NCI-H2171 (cell line): ENCODE measurements at places on chromosomes 4 and X.

DNA sequence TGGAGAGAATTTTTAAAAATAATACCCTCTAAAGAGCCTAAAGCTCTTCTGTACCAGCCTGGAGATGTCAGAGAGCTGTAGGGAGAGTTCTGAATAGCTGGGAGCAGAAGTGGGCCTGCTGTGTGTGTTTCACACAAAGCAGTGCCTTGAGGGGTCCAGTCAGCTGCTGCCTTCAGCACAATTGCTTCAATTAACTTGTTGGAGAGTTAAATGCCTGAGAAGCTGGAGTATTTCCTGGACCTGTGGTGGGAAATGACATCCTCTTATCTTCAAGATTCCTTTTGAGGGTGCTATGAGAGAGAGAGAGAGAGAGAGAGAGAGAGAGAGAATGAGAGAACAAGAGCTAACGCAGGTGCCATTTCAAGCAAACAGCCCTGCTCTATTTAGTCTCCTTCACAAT lies 96.2 kb upstream of the IL1RAPL2 start:
- DNase-seq = no peak

GRCh38 chr4:154132406-154132805 lies 343.5 kb upstream of the SFRP2 start:
- no peak for DNase-seq

DNA sequence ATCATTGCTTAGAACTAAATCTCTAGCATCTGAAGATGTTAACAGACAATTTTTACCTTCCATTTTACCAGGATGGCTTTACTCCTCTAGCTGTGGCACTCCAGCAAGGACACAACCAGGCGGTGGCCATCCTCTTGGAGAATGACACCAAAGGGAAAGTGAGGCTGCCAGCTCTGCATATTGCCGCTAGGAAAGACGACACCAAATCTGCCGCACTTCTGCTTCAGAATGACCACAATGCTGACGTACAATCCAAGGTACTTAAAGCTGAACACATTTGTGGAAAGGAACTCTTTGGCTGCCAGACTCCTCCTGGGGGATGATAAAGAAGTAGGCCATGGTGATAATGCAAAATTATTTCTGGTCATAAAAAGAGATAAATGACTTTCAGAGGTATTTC lies 187.5 kb downstream of the ANK2 start:
- DNase-seq = no peak

DNA sequence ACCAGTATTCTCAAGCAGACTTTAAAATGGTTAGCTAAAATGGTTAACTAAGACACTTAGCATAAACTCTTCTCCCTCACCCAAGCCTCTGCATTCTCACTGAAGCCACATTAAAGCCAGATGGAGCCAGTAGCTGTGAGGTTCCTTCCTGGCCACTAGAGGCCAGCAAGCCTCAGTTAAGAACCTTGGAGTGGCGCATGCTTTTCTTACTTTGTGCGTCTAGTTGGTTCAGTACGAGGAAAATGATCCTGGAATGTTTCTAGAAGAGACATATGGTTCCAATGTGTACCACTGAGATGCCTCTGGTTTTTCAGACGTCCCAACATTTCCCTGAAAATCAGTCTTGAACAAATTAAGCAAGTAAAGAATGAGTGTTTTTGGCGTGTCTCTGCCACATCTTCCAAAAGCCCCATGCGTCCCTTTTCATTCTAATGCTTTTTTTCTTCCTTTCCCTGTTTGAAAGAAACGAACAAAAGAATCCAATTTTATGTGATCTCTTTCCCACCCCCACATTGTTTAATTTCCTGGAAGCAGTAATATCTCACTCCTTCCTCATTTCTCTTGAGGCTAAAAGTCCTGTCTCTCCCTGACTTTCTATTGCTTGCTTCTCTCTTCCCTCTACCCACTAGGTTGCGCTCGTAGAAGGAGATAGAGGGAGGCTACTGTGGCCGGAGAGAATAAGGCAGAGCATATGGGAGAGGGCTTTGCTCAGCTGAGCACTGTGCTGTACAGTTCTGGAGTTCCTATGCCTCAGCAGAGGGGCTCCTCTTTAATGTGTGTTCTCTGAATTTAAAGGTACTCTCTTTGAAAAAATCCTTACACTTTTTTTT lies 82.9 kb upstream of the TAB3 start:
- no peak for DNase-seq

- DNase-seq = peak; percentile 49
These were observed 14.8 kb upstream of the PAQR3 start for GRCh38 chr4:78953769-78954666.

DNA sequence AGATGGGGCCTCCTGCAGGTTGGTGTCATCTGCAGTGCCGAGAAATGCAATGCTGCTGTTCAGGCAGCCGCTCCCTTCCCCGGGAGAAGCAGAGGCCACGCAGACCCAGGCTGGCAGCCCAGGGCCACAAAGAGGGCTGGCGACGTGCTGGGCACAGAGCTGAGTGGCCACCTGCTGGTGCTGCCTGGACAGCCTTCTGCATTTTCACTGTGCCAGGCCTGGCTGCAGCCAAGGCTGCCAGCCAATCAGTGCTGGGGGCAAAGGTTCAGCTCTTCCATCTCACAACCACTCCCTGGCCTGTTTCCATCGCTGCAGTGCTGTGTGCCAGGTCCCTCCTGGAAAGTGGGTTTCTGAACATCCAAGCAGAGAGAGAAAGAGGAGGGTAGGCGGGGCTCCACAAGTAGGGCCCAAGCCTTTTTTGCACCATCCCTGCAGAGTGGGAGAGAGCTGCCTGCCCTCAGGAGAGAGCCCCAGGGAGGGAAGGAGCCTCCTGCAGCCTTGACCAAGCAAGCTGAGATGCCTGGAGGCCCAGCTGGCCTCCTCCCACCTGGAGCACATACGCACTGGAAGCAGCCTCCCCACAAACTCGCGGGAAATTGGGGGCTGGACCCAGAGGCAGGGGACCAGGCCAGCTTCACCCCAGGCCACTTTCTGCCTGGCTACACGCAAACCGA lies 20.1 kb downstream of the ADRA2C start:
- no peak for DNase-seq

DNA sequence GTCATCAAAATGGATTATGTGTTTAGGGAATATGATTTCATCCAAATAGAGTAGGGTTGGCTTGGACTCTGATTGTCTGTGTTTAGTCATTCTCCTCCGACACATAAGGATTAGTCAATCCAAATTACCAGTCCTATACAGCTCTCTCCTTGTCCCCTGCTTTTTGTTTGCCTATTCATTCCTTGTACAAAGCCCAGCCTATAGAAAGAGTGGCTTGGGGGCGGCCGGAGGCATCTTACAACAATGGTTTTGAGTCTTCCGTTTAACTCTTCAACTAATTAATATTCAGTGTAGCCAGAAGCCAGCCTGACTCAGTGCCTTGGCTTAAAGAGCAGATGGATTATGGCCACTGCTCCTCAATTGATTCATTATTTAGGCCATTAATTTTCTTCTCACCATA lies 796.6 kb upstream of the POU3F4 start:
- no peak for DNase-seq

DNA sequence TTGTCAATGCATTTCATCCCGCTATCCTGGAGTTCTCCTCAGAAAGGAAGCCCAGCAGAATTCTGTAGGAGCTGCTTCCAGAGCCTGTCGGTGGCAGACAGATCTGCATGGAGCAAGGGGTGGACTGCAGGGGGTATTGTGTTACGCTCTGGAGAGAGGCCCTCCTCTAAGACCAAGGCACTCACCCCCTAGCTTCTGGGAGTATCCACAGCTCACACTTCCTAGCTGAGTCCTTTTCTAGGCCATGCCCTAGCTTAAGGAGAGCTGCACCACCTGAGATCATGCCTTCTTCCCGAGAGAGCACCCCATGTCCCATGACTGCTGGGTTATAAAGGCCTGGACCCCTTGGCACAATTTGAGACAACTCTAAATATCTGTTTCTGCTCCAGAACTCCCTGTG lies 39.1 kb downstream of the MTNR1A start:
- DNase-seq = no peak

DNA sequence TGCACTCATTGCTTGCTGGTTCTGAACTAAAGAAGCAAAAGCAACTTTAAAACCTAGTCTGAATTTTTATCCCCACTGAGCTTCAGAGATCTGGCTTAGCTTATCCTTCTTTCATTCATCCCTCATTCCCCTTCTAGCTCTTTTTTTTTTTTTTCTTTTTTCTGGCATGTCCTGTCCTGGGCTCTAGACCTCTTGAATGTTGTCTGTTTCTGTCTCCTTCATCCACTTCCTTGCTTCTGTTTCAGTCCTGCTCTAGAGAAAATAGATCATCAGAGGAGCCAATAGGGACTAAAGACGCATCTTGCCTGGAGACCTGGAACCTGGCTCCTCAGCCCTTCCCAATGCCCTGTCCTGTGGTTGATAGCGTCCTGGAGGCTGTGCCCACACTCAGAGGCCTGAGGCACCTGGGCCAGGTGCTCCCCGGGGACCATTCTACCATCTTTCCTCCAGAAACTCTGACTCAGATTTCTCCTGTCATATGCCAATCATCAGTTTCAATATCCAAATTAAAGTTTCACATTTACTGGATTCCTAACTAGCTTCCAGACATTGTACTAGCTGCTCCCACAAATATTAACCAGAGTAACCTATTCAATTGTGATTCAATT lies 115.7 kb upstream of the GATB start:
- DNase-seq = no peak

- DNase-seq = no peak
These were observed 184.9 kb downstream of the FRAS1 start for GRCh38 chr4:78242071-78242470.

DNA sequence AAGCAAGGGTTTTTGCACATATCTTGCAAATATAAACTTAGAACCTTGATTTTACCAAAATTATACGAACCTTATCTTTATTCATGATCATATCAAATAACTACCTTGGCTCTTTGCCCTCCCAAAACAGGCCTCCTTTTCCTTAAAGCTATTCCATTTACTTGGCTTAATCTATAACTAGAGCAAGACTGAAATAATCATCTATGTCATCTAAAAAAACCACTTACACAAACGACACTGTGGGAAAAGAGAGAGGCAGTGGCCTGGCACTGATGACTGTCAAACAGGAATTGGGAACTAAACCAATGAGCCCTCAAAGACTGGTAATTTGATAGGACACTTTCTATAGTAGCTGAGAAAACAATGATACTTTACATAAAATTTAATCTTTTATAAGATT lies 11.7 kb upstream of the PTPN13 start:
- DNase-seq = no peak

- no peak for DNase-seq
These were observed 240.4 kb upstream of the LDB2 start for GRCh38 chr4:17138847-17139246.

DNA sequence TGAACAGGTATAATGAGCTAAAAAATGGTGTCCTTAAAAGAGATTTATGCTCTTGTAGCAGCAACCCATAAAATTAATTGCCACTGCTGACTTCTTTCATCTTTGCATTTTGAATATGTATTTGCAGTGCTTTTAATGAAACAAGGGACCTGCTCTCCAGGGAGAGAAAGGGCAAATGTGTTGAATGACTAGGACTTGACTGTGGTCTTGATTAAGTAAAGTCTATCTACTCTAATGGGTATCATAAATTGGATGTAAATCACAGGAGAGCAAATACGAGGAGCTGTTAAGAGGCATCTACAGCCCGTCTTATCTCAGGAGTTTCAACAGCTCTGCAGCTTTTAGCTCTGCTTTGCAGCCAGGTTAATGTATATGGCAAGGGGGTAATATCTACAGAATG lies 216.4 kb downstream of the PALLD start:
- no peak for DNase-seq

DNA sequence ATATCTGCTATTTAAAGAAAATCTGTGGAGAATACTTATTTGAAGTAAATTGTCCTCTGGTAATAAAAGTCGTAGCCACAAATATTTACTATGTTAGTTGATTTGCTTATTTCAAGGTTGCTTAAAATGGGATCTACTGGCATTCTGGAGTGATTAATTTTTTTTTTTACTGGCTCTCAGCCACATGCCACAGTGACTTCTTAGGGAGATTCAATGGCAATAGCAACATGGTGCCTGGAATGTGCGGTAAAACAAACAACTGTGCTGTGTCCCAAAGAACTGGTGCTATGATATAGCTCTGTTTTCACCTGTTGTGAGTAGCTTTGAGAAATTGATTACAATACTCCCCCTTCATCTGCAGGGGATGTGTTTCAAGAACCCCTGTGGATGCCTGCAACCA lies 324.3 kb downstream of the GPAT3 start:
- no peak for DNase-seq

DNA sequence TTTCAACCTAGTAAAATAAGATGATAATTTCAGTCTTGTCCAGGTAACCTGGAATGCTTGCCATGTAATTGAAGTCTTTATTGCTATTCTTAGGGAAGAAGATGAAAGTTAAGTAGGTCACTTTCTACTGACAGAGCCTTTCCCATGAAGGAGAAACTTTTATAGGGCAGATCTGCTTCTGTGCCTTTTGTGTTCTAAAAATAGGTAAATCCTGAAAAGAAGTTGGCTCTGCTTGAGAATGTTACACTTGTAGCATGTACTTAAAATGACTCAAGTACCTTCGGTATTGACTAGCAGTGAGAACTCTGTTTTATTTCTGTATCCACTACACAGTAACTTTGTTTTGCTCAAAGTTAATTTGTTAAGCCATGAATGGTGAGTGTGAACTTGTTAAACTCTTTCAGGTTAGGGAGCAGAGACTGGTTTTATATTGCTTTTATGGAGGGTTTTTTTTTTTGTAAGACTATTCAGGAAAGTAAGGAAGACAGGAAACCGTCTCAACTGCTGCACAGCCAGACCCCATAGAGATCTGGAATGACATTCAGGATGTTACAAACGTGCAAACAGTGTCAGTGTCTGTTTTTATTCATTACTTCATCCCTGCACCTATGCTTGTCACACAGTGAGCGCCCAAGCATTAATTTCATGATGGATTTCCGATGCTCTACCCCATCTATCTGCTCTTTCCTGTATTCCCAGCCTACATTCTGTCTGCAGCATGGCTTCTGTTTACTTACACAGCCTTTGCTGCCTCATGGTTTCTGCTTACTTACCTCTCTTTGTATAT lies 53.0 kb downstream of the SEPTIN11 start:
- no peak for DNase-seq

DNA sequence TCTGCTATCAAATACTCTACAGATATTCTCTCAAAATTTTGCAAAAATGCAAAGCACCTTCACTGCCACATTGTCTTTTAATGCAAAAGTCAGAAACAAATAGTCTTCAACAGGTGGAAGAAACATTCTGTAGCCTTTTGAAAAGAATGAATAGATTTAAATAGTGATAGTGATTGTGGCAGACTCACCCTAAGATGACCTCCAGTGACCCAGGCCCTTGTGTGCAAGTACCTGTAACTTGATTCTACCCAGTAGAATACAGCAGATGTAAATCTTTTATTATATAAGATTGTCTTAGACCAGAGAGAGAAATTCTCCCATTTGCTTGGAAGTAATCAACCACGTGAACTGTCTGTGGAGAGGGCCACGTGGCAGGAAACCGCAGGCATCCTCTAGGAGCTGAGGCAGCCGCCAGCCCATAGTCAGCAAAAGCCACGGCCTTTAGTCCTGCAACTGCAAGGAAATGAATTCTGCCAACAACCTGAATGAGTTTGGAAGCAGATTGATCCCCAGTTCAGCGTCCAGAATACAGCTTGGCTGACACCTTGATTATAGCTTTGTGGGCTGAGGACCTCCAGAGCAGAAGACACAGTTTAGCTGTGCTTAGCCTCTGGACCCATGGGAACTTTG lies 272.5 kb downstream of the ARHGAP10 start:
- DNase-seq = no peak
